ENCODE measurements at places on chromosomes 1 and 21.

- DNase-seq = no peak
Observed at GRCh38 chr1:172489847-172490246, 43.1 kb upstream of the SUCO start.

DNA sequence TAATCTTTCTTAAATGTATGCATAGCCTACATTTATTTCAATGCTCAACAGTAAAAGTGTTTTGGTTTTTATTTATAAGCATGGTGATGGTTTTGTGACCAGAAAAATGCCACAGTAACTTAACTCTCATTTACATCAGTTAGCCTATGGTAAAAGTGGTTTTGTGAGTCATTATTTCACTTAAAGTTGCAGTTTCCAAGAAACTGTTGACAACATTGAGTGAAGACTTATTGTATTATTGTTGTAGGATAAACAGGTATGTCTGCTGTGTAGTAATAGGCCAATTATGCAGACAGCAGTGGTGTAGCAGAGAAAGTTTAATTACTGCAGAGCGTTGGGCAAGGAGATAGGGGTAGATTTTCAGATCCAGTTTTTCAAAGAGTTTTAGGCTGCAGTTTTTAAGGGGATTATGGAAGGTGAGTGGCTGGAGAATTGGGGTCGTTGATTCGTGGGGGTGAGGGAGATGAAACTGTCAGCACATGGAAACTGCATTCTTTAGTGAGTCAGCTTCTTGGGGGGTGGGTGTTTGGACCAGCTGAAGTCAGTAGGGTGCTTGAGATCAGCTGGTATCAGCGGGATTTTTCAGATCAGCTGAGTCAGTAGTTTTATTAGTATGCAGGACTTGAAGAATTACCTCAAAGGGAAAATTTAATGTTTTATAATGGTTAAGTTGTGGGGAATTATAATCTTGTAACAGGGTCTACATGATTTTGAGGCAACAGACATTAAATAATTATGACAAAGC, 168.7 kb upstream of the FMN2 start:
- DNase-seq = peak; percentile 9

DNA sequence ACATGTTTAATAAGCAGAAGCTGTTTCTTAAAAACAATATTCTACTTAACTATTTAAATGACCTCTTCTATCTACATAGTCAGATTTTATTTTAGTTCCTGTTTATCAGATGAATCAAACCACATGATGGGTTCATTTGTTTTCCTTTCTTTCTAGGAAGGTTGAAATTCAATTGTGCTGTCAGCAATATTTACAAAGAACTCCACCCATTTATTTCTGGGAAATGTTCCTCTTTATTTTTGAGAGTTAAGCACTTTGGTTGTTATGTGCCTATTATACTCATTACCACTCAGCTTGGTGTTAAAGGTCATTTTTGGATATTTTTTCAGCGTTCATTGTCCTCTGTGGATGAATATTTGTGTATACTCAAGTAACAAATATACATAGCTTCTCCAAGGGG, 84.9 kb downstream of the C4BPA start:
- no peak for DNase-seq

DNA sequence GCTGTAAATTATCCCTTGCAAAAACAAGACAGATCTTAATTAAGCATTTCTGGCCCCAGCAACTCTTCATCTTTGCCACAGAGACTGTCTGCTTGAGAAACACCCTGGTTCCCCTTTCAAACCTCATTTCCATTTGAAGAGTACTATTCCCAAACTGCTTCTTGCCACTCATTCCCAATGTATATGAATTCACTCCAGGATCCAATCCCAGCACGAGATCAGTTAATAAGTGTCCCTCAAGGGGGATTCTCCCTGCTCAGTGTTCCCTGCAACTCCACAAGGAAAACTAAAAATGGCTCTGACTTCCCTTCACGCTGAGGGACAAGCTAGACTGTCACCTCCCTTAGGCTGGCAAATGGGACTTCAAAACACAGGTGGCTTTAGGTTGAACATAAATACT, 173.2 kb downstream of the SIPA1L2 start:
- no peak for DNase-seq

- DNase-seq = no peak
Observed at GRCh38 chr1:229079016-229079595, 191.8 kb upstream of the RAB4A start.

All from astrocyte of the spinal cord (primary cell).